ENCODE measurements at places on chromosomes 1 and 21.

DNA sequence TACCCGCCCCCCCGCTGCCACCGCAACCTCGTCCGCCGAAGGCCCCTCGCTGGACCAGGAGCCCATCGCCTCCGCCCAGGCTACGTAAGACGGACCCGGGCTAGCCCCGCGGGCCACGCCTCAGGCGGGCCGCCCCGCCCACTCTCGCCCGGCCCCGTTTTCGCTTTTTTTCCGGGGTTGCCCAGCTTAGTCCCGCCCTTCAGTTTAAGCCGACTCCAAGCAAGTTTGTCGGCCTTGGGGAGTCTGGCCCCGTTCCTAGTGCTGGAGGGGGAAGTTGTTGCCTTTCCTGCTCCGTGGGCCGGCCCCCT, 3.0 kb downstream of the RUSC1 start:
- peak; percentile 91 for DNase-seq

DNA sequence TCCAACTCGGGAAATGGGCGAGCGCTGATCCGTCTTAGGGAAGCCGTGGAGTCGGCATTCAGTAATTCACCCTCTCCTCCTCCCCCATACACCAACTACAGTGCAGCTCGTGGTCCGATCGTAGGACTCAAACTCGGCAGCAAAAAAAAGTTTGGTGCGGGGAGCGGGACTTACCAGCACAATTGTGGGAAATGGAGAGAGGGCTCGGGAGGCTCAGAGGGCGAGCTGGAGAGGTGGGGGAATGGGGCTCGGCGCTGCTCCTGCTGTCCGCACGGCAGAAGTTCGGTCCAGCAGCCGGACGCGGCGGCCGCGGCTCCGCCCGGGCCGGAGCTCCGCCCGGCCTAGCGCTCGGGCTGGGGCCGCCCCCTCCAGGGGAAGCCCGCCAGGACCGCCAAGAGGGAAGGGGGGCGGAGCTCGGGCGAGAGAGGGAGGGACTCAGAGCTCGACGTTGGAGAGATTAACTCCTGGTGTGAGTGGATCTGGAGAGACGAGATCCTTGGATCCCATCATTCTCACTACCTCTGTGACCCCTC, 676 bp upstream of the PIAS3 start:
- DNase-seq = peak; percentile 85

GRCh38 chr1:89794406-89794805, 26.4 kb upstream of the LRRC8D start:
- DNase-seq = no peak

DNA sequence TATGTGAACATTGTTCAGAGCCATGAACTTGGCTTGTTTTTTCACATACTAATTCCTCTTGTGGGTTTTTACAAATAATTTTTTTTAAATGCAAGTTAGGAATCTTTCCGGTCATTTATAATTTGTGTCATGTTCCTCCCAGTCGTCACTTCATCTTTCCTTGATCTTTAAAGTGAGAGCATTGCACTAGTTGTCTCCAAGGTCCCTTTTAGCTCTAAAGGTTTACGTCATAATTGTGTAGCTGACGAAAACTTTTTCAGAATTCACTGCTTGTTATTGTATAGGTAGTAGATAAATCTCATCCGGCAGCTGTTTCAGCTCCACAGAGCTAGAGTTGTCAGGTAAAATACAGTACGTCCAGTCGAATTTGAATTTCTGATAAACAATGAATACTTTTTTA, 33.6 kb downstream of the SOAT1 start:
- DNase-seq = no peak

DNA sequence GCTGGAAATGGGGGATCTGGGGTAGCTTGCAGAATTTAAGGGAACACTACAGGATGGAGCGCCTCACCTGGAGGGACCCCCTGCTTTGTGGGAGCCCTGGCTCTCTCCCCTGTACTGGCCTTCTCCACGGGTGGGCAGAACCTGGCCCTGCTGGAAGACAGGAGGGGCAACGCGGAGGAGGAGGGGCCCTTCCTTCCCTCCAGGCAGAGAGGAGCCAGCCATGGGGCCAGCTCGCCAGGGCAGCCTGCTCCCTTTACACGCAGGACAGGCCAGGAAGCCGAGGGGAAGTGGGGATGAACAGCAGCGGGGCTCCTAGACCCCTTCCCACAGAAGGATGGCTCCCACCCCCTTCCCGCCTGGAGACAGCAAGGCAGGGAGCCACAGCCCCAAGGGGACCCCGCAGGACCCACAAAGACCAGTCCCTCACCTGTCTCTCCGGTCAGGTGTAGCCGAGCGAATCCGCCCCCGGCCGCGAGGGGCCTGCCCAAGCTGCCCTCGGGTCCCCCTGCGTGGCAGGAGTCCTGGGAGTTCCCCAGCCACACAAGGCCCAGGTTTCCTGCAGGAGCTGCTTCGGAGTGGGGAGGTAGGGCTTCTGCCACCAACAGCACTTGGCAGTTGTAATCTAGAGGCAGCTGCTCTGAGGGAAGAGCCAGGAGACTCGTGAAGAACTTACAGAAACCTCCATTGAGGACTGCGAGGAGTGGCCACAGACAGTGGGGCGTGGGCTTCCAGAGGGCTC, 1.6 kb upstream of the SLC19A1 start:
- peak; percentile 53 for DNase-seq

- no peak for DNase-seq
These were observed 772 bp downstream of the SLC30A2 start for GRCh38 chr1:26044971-26045721.

DNA sequence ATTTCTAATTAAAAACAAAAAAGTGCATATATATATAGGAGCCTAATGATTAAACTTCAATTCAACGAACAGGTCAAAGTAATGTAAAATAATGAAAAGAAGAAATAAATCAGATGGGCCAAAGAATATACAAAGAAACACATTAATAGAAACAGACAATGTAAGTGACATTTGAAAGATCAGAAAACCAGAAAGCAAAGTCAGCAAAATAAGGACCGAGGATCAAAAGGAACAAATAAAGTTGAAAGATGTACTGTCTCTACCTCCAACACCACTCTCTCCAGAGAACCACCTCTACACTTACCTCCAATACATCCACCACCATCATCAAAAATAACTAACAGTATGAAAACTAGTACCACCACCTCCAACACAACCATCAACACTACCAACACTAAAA, 1226.3 kb upstream of the NCAM2 start:
- no peak for DNase-seq

DNA sequence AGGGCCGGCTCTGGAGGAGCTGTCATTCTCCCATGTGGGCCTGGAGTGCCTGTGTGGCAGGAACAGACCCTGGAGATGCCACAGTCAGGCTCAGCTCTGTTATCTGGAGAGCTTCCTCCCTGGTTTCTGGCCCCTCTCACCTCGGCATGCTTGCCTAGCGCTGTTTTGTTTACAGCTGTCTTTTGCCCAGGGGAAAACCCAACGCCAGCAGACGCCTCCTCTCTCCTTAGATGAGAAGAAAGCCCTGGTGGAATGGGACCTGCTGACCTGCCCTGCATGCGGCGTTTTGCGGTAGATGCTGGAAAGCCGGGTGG, 104.9 kb downstream of the CRYAA start:
- no peak for DNase-seq

GRCh38 chr1:16012590-16013219, 5.1 kb downstream of the HSPB7 start:
- DNase-seq = peak; percentile 67

GRCh38 chr1:204728456-204728855, 42.9 kb upstream of the LRRN2 start:
- no peak for DNase-seq

DNA sequence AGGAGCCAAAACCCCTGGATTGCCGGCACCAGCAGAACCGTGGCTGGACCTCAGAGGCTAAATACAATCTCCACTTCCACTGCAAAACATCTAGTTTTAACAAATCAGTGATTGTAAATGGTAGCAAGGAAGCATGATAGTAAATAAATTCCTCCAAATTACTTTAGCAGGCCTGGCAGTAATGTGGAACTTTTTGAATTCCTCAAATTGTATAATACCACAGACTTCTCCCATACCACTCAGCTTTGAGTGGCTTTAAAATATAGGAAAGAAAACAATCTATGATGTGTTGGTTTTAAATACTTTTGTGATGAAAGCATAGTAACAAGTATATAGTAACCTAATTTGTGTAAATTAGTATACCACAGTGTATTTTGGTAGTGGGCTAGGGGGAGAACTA, 34.1 kb downstream of the NIBAN1 start:
- DNase-seq = no peak

GRCh38 chr1:6343506-6344405, 49.8 kb downstream of the ACOT7 start:
- DNase-seq = peak; percentile 85

GRCh38 chr21:45874716-45875415, 106.7 kb upstream of the COL6A1 start:
- DNase-seq = no peak

DNA sequence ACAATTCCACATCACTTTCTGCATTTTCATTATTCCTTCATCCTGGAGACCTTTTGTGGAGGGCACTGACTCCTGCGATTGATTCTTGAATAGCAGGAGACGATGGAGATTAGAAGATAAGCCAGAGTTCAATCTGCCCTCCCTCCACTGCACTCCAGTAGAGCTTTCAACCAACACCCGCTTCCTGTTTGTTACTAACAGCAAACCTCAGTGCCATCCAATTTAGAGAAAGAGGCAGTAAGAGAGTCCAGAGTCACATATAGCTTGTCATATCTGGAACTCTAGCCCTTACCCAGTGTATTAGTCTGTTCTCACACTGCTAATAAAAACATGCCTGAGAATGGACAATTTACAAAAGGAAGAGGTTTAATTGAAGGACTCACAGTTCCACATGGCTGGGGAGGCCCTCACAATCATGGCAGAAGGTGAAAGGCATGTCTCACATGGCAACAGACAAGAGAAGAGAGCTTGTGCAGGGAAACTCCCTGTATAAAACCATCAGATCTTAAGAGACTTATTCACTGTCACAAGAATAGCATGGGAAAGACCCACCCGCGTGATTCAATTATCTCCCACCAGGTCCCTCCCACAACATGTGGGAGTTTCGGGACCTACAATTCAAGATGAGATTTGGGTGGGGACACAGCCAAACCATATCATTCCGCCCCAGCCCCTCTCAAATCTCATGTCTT, 55.9 kb downstream of the PCBP3 start:
- no peak for DNase-seq

GRCh38 chr1:203512848-203513584, 19.1 kb downstream of the OPTC start:
- DNase-seq = no peak

GRCh38 chr1:214857716-214858115, 224.8 kb upstream of the KCNK2 start:
- DNase-seq = no peak

GRCh38 chr1:97901017-97901658, 19.7 kb downstream of the DPYD start:
- no peak for DNase-seq

DNA sequence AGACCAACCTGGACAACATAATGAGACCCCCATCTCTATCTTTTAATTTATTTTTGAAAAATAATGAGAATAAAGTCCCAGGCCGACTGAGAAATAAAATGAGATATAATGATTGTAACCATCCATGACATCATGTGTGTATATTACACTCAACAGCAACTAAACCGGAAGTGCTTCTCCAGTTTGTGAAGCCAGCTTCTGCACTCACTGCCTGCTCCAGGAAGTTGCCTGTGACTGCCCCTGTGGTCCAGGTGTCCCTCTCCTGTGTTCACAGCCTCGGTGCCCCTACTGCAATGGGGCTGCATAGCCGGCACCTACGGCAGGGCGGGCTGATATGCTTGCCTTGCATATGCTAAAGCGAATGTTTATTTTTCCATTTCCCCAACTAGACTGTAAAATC, 68.3 kb downstream of the SSBP3 start:
- no peak for DNase-seq

GRCh38 chr1:38671221-38671620, 188.4 kb downstream of the RRAGC start:
- DNase-seq = no peak

DNA sequence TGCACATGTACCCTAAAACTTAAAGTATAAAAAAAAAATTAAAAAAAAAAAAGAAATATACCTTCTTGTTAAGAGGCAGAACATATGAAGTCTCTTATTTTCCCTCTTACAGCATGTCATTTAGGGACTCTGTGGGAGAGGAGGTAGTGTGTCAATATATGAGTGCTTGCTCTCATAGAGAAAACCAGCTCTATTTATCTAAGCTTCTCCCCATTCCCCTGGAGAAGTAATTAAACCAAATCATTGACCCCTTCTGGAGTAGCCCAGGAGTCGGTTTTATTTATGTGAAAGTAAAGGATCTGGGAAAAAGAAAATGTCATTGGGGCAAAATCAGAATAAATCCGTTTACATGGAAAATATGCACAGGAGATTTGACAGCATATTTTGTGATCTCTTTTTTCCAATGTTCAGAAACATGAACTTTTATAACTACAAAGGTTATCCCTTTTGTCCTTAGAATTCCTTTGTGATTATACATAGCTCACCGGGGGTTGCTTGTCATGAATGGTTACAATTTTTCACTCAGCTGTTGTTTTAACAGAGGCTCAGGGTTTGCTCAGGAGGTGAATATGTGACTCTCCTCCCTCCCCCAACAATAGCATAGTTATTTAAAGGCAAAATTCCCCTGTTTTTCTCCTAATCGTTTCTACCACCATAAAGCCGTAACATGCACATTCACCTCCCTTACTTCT, 114.5 kb upstream of the C1orf21 start:
- DNase-seq = no peak

DNA sequence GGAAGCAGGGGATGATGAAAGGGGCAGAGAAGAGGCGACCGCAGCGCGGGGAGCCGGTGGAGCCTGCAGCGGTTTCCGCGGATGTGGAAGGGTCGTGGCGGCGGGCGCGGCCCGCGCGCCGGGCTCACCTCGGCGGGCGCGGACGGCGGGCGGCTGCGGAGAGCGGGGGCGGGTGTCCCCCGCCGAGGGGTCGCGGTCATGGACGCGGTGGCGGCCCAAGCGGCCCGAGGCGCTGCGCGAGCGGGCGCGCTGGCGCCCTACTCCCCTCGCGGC, 572 bp downstream of the LPGAT1 start:
- no peak for DNase-seq

- DNase-seq = no peak
These were observed 101.8 kb downstream of the PRDM16 start for GRCh38 chr1:3170561-3171453.

DNA sequence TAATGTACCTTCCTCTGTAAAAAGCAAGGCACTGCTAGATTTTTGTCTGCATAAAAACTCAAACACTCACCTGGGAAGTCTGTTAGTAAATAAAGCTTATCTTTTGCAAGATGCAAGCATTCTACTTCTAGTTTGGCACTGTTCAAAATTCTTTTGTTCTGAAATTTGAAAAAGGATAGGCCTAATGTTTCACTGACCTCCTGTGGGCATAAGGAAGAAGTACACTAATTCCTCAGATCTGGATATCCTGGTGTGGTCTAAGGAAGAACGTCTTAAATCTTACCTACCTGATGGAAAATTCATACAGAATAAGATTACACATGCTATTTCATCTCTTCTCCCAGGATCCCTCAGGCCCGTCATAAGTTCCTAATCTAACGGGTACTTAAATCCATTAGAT, 93.5 kb upstream of the CAMK1G start:
- no peak for DNase-seq

GRCh38 chr1:116397728-116398127, 24.7 kb downstream of the ATP1A1 start:
- DNase-seq = no peak

- DNase-seq = no peak
These were observed 187.9 kb downstream of the DAB1 start for GRCh38 chr1:57235730-57236510.

Measured in activated CD8-positive, alpha-beta memory T cell treated with anti-CD3 and anti-CD28 coated beads, Interleukin-2, amount 50 U/mL, for 48 hours (primary cell).